ENCODE measurements at places on chromosomes 6 and 20.

GRCh38 chr6:134323698-134324097 lies 5.8 kb upstream of the SGK1 start:
- no peak for DNase-seq

DNA sequence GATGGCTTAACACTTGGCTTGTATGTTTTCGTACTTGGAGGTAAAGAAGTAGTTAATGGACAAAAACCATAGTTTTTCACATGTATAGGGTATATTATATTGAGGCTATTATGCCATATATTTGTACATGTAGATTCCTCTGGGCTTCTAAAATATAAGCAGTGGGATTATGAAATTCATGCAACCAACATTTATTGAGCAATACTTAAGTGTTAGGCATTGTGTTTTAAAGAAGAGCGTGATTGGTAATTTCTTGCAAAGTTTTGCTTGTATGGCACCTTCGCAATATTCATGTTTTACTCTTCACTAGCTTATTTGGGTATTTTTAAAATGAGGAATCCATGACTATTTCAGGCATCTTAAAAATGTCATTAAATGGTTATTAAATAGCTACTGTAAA lies 2.5 kb downstream of the TULP4 start:
- DNase-seq = no peak

GRCh38 chr6:36122495-36123269 lies 7.6 kb upstream of the MAPK13 start:
- DNase-seq = no peak

GRCh38 chr6:81744131-81744530 lies 8.3 kb downstream of the TENT5A start:
- no peak for DNase-seq

DNA sequence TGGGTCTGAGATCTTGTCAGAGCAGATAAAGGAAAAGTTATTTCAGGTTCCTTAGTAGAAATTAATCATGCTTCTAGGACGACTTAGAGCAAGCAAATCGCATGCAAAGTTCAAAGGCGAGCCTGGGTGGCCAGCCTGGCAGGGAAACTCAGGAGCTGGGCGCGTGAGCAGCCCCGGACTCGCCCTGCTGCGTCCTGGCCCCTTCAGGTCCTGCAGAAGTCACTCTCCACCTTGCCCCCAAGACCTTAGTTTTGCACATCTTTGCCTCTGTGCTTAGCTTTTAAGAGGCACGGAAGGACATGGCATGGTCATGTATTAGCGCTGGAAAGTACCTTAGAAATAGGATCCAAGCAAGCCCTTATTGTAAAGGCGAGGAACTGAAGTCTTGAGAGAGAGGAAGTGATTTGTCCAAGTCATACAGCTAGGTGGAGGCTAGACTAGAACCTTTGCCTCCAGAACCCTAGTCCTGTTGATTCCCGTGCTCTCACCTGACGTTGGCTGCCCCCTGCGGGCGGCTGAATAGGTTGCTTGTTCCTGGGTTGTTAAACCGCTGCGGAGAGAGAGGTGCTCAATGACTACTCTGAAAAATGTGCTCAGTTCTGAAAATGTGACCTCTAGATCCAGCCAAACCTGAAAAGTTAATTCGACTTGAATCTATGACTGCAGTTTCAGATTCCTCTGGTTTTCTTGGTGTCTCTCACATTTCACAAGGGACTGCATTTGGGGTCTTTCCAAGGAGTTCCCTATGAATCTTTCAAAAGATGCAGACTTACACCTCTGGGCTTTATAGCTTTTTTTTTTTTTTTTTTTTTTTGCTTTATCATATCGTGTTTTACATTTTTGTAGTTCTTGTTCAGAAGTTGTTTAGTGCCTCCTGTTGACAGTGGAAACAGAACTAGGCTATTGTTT lies 2.7 kb downstream of the MYB start:
- peak; percentile 58 for DNase-seq

GRCh38 chr20:19858466-19859371 lies 100.7 kb downstream of the RIN2 start:
- DNase-seq = no peak

DNA sequence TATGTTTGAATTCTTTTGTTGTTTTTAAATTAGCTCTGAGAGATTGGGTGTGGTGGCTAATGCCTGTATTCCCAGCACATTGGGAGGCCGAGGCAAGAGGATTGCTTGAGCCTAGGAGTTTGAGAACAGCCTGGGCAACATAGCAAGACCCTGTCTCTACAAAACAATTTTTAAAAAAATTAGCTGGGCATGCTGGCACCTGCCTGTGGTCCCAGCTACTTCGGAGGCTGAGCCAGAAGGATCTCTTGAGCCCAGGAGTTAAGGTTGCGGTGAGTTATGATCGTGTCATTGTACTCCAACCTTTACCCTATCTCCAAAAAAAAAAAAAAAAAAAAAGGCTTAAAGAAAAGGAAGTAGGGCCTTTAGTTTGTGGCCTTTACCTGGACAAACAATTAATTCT lies 22.9 kb downstream of the DHX35 start:
- no peak for DNase-seq

- no peak for DNase-seq
These were observed at the start of gene HLA-DPB1 for GRCh38 chr6:33075568-33076405. Gene HLA-DPB1 (plus strand): TSS chr6:33075990. CDS start chr6:33076042, 52 bp downstream.

- DNase-seq = no peak
These were observed 1.1 kb upstream of the TGM2 start for GRCh38 chr20:38165966-38166702.

DNA sequence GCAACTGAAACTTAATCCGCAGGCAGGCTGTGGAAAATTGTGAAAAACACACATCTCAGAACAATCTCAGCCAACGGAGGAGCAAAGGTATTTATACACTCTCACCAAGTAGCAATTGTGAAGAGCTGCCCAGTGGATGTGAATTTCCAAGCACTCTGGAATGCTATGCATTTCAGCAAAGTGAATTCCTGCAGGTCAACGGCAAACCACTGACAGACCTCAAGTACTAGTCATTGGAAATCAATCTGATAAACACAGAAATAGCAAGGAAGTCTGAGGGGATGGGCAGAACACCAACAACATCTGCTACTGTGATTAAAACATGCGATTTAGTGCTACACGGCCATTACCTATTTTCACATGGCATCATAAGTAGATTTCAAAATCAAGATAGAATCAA lies 429.1 kb downstream of the HTR1B start:
- no peak for DNase-seq

DNA sequence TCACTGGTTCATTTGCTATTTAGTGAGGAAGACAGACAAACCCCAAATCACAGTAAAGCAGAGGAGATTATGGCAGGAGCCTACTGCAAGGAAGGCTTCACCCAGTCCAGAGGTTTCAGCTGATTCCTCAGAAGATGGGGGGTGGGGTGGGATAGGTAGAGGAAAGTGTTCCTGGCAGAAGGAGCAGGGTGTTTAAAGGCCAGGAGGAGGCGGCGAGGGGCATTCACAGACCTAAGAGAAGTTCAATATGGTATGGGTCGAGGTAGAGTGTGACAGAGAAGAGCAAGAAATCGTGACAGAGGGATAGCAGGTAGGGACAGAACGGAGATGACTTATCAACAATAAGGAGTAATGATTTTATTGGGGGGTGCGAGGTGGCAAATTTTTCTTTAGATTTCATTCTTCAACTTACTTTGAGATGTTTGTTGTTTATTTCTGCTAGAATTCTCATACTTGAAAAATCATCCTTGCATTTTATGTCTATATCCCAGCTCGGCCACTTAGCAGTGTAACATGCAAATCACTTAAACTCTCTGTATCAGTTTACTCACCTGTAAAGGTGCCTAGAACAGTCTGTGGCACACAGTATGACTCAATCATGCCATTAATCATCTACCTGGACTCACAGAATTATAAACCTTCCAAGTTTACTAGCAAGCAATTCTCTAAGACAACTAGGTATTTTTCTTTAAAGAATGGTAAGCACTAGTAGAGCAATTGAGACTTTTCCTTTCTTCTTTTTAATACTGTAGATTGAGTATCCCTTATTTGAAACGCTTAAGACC lies 176.7 kb downstream of the REV3L start:
- no peak for DNase-seq

Measured in NCI-H2081 treated with DMSO at 0.1 percent for 48 hours (cell line).